ENCODE measurements at places on chromosomes 1 and 21.

DNA sequence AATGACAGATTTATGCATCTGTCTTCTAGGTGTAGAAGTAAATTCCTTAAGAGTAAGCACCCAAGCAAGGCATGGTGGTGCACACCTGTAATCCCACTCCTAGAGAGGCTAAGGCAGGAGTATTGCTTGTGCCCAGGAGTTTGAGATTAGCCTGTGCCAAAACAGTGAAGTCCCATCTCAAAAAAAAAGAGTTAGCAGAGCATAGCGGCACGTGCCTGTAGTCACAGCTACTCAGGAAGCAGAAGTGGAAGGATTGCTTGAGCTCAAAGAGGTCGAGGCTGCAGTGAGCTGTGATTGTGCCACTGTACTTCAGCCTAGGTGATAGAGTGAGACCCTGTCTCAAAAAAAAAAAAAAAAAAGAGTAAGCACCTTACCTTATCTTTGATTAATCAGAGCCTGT is 15.1 kb upstream of the TIPRL start:
- no peak for DNase-seq

DNA sequence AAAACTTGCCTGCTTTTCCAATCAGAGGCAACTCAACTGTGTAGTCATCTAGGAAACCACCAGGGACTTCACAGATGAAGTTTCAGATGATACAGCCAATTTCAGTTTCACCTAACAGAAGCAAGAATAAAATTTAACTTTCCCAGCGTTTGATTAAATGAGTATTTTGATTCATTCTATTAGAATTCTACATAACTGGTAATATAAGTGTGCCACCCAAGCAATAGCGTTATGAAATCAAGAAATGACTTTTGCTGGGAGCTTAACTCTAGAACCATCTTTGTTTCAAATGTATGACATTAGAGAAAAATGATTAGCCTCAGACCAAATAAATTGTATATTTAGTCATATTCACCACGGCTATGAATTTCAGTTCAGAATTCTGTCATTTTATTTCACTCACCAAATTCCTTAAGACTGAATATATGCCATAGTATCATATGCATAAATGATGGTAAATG is 239.3 kb downstream of the NRIP1 start:
- DNase-seq, result no peak

GRCh38 chr1:17833661-17834501 is 78.7 kb downstream of the ACTL8 start:
- no peak for DNase-seq

GRCh38 chr1:227166559-227166958 is 151.7 kb downstream of the CDC42BPA start:
- DNase-seq, result no peak

DNA sequence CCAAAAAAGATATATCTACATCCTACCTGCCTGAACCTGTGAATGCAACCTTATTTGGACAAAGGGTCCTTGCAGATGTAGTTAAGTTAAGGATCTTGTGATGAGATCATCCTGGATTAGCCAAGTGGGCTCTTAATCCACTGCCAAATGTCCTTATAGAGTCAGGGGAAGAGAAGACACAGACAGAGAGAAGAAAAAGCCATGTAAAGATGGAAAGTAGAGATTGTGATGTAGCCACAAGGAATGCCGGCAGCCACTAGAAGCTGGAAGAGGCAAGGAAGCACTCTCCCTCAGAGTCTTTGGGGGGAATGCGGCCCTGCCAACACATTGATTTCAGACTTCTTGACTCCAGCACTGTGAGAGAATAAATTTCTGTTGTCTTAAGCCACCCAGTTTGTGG is 16.2 kb downstream of the HSD11B1 start:
- DNase-seq, result no peak
